Smooth muscle cell of the brain vasculature (primary cell): ENCODE measurements at places on chromosomes 16 and 17.

DNA sequence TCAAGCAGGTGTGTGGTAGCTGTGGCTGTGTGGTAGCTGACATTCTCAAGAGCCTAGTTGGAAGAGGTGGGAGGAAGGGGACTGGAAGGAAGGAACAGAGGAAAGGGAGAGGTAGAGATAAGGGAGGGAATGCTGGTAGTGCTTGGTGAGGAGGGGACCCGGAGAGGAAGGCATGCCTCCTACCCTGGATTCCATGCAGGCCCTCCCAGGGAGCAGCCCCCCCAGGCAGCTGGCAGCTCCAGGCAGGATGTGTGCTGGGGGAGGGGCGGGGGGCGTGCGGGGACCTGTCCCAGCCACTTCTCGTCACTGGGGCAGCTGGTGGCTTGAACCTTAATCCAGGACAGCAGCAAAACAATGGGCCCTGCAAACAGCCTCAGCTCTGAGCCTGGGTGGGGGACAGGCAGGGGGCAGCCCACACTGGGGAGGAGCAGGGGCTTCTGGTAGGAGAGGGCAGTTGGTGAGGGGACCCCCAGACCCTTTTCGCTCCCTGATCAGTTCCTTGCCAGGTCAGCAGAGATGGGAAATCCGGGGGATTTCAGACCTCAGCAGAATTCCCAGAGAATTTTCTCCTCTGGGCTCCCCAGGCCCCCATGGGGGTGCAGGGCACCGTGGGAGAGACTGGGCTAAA is 27.1 kb downstream of the ARHGAP23 start:
- DNase-seq: no peak

GRCh38 chr17:45006927-45007461 is 38.9 kb upstream of the C1QL1 start:
- DNase-seq: no peak

DNA sequence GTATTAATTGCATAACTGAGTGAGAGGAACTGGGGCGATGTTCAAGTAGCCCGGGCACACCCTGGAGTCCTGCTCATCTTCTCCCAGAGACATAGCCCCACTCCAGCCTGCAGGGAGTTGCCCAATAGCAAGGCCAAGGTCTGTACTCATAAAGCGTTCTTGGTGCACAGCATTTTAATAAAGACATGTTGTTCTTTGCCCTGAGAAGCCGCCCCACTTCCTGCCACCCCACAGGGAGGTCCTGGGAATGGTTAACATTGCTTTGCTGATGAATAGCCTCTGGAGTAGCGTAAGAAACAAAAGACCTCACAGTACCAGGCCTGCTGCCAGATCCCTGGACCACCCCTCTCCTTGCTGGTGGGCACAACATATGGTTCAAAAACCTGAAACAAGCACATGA is 21.6 kb upstream of the CDH1 start:
- DNase-seq: peak; percentile 64

- DNase-seq: no peak
These were observed 19.9 kb downstream of the DHRS7C start for GRCh38 chr17:9771465-9771864.

DNA sequence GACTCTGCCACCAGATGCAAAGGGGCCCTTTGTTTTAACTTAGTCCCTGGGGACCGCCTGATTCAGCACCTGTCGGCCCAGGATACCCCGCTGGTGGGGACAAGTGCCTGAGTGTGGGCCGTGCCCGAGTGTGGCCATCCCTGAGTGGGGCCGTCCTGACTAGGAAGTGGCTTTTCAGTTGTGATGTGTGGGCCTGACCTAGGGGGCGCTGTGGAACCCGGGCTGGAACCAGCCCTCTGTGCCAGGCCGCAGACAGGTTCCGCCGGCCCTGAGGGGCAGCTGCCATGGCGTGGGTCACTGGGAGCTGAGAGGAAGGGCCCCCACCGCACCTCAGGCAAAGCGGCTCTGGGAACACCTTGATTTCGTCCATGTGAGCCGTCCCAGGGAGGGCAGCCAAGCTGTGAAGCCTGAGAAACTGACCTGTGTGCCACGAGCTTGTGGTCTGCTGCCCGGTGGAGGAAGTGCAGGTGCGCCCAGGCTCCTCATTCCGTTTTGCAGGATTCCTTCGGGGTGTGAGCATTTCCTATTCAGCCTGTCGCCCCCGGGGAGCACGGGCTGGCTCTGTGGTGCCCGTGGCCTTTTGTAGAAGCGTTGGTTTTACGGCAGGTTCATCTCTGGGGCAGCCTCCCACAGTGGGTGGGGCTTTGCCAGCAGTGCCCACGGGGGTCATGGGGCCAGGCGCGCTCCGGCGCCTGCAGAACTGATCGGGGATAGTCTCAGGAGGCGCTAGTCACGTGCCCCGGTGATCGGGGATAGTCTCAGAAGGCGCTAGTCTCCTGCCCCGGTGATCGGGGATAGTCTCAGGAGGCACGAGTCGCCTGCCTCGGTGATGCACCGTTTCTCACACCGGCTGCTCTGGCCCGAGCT is 5.3 kb downstream of the RPL13 start:
- DNase-seq: no peak

- DNase-seq: no peak
These were observed 47.0 kb downstream of the RHOT1 start for GRCh38 chr17:32189343-32189742.

GRCh38 chr17:7248796-7249195 is 2.7 kb downstream of the CTDNEP1 start:
- no peak for DNase-seq

DNA sequence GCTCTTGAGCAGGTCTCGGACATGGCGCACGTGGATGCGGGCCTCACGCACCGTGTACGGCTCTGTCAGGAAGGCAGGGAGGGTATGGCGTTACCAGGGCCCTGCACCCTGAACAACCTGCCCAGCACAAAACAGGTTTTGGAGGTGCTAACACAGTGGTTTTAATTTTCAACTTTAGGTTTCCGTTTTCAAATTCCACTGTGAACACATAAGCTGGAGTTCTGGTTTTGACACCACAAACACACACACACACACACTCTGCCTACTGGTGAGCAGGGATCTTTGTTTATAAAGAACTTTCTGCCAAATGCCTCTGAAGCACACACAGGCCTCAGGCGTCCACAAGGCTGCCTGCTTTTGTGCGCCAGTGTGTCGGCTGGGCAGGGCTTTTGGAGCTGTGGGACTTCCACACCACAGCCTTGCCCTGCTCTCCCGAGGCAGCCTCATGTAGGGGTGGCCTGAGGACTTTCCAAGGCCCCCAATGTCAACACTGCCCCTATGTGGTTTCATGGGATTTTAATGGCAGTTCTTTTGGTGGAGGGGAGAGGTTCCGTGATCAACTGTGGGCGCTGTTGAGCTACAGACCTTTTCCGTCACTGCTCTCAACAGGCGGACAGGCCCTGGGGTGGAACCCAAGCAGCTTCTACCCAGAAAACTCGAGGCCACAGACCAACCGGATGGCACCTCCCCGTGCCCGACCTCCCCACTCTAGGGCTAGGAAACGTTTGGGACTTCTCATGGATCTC is 9.4 kb downstream of the CLUH start:
- DNase-seq: no peak

- no peak for DNase-seq
These were observed 721.2 kb upstream of the SOX9 start for GRCh38 chr17:71399649-71400048.

GRCh38 chr16:68984467-68984866 is 121.0 kb upstream of the HAS3 start:
- no peak for DNase-seq

DNA sequence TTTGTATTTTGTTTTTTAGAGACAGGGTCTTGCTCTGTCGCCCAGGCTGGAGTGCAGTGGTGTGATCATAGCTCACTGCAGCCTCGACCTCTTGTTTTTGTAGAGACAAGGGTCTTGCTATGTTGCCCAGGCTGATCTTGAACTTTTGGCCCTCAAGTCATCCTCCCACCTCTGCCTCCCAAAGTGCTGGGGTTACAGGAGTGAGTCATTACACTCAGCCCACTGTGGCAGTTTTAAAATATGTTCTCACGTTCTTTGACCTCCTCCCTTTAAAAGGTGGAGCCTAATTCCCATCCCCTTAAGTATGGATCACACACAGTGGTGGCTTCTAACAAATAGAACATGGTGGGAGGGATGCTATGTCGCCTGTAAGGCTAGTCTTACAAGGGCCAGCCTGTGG is 67.7 kb downstream of the ZDHHC7 start:
- no peak for DNase-seq

DNA sequence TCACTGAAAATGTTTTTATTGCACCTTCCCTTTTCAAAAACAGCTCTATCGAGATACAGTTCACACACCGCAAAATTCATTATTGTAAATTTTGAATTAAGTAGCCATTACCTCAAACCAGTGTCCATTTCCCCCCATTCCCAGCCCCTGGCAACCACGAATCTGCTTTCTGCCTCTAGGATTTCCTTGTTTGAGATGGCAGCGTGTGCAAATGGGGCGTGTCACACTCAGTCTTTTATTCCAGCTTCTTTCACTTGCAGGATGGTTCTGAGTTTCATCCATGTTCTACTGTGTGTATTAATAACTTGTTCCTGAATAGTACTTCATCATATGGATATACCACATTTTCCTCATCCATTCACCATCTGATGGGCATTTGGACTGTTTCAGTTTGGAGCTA is 14.8 kb downstream of the ACSF3 start:
- no peak for DNase-seq

GRCh38 chr17:65559804-65560627 is 1.4 kb downstream of the AXIN2 start:
- no peak for DNase-seq

GRCh38 chr17:238964-239259 is 57.5 kb upstream of the DOC2B start:
- no peak for DNase-seq

DNA sequence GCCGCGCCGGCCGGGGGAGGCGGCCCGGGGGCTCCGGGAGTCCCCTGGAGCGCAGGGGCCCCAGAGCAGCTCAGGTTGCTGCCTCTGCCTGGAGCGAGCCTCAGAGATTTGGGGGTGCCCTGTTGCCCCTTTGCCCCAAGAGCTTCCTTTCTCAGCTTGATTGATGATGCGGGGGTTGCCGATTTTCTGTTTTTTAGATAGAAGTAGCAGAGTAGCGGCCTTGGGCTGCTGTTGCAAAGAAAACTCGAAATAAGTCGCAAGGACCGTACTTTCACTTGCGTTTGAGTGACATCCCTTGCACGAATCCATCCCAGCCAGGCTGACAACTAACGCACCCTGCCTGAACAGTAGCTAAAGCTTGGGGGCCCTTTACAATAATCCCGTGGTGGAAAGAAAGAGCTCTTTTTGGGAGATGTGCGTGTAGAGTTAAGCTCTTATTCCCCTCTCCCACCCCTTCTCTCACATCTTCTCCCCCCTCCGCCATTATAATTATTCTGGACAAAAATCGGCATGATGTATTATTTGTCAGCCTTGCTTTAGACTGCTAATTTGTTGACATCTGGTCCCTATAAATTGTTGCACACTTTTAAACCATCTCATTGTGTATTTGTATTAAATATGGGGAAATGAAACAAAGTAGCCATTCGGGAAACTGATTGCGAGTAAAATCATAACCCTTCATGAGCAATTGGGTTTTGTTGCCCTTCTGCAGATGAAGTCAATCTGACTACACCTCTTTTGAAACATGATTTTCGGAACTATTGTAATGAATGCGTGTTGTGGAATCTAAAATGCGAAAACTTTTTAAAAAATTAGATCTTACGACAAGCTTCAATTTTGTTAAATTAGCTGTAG is 873 bp downstream of the USP10 start:
- no peak for DNase-seq

DNA sequence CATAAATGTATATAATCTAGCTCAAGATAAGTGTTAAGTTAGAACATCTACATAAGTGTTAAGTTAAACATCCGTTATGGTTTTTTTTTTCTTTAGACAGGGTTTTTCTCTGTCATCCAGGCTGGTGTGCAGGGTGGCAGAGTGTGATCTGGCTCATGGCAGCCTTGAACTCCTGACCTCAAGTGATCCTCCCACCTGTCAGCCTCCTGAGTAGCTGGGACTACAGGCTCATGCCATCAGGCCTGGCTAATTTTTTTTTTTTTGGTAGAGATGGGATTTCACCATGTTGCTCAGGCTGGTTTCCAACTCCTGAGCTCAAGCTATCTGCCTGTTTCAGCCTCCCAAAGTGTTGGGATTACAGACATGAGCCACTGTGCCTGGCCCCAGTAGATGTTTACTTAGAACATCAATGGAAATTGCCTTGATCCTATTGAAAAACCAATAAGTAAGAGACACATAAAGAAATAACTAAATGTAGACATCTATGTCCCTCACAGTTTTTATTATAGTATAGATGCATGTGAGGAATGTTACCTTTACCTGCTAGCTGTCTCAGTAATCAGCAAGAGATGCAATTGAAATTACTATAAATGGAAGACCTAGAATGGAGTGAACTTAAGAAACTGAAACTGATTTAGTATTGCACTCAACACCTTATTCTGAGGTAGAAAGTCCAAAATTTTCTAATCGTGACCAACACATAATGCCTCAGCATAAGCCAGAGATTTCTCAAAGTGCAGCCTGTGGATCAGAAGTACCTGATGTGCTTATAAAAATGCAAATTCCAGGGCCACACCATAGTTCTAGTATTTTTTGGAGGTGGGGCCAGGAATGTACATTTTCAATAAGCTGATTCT is 5.5 kb upstream of the FAM20A start:
- no peak for DNase-seq

DNA sequence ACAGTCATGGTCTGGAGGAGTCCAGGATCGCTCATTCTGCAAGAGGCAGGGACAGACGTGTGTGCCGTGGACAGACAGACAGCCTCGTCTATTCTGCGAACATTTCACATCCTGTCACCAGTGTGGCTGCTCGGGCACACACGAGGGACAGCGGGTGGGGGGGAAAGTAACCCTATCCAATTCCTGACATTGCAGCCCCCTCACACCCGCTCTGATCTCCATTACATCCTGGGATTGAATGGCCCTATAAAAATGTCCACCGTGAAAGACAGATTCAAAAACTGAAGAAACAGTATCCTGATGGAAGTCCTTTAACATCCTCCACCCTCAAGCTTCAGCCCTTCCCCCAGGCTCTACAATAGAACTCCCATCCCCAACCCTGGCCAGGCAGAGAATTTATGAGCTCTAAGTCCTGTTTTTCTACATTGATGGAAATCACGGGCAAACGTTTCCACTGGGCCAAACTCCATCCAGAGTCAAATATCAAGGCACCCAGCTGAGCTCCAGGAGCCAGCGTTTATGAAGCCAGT is 39.4 kb downstream of the HS3ST3A1 start:
- no peak for DNase-seq

DNA sequence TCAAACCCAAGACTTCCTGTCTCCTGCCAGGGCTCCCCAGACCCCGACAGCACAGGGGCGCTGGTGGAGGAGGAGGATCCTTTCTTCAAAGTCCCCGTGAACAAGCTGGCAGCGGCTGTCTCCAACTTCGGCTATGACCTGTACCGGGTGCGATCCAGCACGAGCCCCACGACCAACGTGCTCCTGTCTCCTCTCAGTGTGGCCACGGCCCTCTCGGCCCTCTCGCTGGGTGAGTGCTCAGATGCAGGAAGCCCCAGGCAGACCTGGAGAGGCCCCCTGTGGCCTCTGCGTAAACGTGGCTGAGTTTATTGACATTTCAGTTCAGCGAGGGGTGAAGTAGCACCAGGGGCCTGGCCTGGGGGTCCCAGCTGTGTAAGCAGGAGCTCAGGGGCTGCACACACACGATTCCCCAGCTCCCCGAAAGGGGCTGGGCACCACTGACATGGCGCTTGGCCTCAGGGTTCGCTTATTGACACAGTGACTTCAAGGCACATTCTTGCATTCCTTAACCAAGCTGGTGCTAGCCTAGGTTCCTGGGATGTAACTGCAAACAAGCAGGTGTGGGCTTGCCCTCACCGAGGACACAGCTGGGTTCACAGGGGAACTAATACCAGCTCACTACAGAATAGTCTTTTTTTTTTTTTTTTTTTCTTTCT is 8.1 kb downstream of the SERPINF1 start:
- DNase-seq: no peak

GRCh38 chr16:86026916-86027315 is 128.0 kb downstream of the IRF8 start:
- DNase-seq: no peak

GRCh38 chr17:18043491-18043890 is 4.3 kb downstream of the GID4 start:
- no peak for DNase-seq
